Non-pigmented ciliary epithelial cell (primary cell): ENCODE measurements at places on chromosomes 2 and 18.

- DNase-seq, result no peak
These were observed 88.5 kb downstream of the ST6GAL2 start for GRCh38 chr2:106797494-106797893.

GRCh38 chr2:239932881-239933735, 92.0 kb downstream of the NDUFA10 start:
- no peak for DNase-seq

- no peak for DNase-seq
These were observed 62.8 kb upstream of the YWHAQ start for GRCh38 chr2:9693646-9694045.

- DNase-seq, result no peak
These were observed 9.3 kb downstream of the OTX1 start for GRCh38 chr2:63059793-63060471.

DNA sequence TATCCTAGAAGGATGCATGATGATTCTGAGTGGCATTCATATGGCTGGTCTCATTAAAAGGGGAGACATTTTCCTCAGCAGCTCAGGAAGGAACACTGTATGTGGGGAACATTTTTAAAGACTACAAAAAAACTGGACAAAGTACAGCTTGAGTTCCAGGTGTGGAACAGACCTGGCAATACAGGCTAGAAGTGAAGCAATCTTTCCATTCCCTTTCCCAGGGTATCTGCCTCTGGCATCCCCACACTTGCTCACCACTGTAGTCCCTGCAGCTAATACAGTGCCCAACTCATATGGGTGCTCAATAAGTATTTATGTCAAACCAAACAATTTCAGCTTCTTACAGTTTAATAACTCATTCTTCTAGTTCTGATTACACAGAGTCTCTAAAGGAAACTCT, 8.1 kb downstream of the RNF103 start:
- no peak for DNase-seq

GRCh38 chr2:467543-467891, 179.6 kb upstream of the ALKAL2 start:
- no peak for DNase-seq

DNA sequence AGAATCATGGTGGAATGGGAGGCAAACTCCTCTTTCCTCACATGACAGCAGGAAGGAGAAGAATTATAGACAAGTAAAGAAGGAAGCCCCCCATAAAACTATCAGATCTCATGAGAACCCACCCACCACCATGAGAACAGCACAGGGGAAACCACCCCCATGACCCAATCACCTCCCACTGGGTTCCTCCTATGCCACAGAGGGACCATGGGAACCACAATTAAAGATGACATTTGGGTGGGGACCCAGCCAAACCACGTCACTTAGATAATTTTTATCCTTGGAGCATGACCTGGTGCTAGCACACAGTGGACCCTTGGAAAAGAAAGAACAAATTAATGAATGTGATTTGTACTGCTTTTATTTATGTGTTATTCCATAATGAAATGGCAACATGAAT, 188.6 kb upstream of the NCKAP5 start:
- DNase-seq, result no peak

- no peak for DNase-seq
These were observed 55.4 kb downstream of the EPAS1 start for GRCh38 chr2:46352621-46353020.

DNA sequence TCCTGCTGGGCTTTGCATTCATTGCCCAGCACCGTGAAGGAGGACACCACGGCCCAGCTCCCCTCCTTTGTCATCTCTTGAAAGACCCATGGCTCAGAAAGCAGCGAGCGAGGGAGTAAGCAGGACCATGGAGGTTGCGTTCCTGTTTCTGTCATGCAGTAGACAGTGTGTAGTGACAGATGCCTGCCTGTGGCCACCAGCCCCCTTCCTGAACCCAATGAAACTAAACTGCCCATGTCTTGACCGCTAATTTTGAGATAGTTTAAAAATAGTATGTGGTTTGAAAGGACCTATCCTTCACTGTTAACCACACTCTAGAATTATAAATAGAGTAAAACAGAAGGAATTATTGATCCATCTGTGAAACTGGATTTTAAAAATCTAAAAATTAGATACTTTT, 88.2 kb downstream of the ASAP2 start:
- DNase-seq, result no peak
